Astrocyte of the cerebellum (primary cell): ENCODE measurements at places on chromosomes 5 and 9.

DNA sequence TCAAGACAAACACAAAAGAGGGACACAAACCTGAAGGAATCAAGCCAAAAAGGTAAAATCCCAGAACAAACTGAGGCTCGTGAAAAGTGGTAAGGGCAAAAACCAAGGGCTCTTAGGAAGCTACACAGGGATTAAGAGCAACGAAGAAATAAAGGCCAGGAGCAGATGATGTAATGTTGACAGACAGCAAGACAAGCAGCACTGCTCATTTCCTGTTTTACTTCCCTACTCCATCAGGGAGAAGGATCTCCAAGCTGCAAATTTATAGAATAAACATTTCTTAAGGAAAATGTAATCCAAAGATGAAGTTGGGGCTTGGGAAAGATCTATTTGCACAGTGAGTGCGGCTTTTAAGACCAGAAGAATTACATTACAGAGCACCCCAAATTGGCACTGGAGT is 182.3 kb upstream of the MAP1B start:
- DNase-seq, result no peak

DNA sequence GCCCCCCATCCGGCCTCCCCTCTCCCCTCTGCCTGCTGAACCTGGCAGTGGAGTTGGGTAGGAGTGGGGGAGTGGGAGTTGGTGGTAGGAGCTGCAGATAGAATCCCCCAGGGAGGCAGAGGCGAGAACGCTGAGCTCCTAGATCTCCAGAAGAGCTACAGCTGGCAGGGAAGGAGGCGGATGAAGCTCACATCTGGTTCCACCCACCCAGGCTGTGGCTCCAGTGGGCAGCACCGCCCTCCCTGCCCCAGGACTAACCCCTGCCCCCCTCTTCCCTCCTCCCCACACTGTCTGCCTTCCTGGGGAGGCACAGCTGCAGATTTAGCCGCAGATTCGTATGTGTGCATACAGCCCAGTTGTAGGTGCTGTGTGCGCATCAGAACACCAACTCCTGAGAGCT is 34.2 kb downstream of the C9orf50 start:
- no peak for DNase-seq

GRCh38 chr5:16144416-16144815 is 35.2 kb downstream of the MARCHF11 start:
- no peak for DNase-seq

DNA sequence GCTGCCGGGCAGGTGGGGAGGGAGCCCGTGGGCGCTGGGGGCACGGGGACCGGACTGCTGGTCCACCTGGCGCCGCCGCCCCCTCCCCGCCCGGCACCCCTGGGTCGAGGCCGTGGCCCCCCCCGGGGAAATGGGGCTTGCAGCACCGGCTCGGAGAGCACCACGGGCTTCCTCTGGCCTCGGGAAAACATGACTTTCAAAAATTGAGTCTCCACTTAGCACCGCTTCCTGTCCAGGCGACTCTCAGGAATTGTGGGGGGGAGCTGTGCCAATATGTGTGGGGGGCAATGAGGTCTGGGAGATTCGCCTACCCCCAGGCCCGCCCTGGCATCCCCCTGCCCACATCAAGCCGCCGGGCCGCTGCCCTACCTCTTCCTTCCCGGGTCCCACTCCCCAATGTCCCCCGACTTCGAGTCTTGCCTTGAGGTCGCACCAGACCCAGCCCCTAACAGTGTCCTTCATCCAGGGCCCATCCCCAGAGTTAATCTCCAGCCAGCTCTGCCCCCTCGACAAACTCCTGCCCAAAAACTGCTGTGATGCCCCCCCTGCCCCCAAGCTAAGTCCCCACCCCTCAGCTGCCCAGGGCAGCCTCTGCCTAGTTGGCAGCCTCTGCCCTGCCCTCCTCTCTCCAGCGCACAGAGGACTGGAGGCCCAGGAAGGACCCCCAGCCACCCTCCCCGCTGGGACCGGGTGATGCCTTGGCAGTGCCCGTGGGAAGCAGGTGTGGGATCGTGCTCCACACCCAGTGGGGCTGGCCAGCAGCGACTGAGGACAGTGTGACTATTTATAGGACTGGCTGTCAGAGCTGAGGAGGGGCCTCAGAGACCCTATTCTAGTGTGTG is 3.9 kb downstream of the EGFL7 start:
- no peak for DNase-seq

GRCh38 chr5:180070756-180071530 is 616 bp downstream of the RNF130 start:
- DNase-seq, result no peak

DNA sequence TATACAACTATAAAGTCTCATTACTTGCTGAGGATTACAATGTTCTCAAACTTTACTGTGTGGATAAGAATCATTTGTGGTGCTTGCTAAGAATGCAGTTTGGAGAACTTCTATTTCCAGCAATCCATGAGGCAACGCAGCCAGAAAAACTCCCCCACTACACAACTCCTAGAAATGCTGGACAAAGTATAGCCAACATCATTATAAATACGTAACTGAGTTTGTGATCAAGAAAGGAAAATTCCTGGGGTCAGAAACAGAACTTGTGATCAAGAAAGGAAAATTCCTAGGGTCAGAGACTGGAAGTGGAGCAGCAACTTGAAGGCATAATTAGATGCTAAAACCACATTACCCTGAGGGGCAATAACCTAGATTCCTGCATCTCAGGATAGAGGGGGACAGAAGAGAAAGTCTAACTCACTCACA is 81.1 kb downstream of the MAT2B start:
- DNase-seq, result peak; percentile 77

DNA sequence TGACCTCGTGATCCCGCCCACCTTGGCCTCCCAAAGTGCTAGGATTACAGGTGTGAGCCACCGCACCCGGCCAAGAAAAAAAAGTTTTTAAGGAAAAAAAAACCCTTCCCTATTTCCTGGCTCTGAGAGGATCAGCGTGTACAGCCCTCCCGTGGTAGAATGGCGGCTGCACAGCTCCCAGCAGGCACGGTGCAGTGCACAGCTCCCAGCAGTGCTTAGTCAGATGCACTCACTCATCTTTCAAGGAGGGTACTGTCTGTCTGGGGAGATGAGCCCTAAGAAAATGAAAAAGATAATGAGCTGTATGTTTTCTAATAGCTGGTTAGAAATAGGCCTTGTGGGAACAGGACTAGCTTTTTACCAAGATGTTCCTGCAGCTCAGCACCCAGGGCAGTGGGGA is 36.7 kb upstream of the SLC2A8 start:
- DNase-seq, result no peak

GRCh38 chr5:173646692-173647091 is 30.2 kb upstream of the BOD1 start:
- no peak for DNase-seq

GRCh38 chr9:133603135-133603927 is 5.9 kb downstream of the FAM163B start:
- no peak for DNase-seq

DNA sequence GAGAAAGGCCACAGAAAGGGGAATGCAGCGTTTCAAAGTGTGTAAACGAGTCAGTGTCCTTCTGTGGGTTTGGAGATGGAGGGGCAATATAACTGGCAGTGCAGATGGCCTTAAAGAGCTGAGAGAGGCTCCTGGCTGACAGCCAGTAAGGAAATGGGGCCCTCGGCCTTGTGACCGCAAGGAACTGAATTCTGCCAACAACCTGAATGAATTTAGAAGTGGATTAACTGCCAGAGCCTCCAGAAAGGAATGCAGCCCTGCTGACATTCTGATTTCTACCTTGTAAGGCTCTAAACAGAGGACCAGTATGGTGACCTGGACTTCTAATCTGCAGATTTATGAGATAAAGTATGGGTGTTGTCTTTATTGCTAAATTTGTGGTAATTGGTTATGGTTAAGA is 17.5 kb upstream of the NREP start:
- peak; percentile 78 for DNase-seq

- DNase-seq, result no peak
Observed at GRCh38 chr9:93860694-93861658, 94.2 kb downstream of the BARX1 start.

GRCh38 chr9:70260007-70260443 is 1.2 kb downstream of the SMC5 start:
- DNase-seq, result no peak

GRCh38 chr5:178182158-178182876 is 4.9 kb downstream of the GMCL2 start:
- no peak for DNase-seq

GRCh38 chr5:131488463-131488862 is 146.6 kb downstream of the RAPGEF6 start:
- no peak for DNase-seq

DNA sequence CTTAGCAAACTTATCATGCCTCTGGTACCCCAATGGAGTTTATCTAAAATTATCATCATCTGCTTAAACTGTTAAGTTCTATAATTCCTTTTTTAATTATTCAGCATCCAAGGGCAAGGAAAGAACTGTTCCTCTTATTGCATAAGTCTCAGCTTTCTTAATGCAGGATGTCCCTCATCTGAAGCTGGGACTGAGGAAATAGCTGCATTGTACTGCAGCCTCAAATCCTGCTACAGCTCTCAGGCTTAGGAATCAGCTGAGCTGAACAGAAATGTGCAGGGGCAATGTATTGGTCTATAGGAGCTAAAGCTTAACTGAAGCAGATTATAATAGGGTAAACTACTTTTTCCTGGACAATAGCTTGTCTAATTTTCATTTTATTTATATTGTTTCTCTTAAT is 48.0 kb downstream of the HAPLN1 start:
- no peak for DNase-seq

- DNase-seq, result no peak
Observed at GRCh38 chr9:90991953-90992352, 190.3 kb downstream of the SYK start.

DNA sequence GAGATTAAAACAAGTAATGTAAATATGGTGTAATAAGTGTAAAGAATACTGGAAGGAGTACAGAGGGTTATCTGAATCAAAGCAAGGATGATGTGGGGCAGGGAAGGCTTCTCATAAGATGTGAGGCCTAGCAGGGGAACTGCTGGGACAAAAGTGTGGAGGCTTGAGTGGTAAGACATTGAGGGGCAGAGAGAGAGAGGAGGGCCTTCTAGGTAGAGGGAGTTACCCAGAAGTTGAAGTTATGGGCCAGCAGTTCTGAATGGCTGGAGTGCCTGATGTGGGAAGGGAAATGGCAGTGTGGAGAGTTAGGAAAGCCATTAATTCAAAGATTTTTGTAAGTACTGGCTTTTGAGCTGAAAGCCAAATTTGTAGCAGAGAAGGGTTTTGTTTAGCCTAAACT is 36.8 kb downstream of the CPEB4 start:
- no peak for DNase-seq

- DNase-seq, result peak; percentile 60
Observed at GRCh38 chr5:76641514-76642120, 18.4 kb upstream of the F2RL2 start.

GRCh38 chr9:136784249-136784996 is 6.7 kb upstream of the TMEM141 start:
- no peak for DNase-seq

- DNase-seq, result no peak
Observed at GRCh38 chr5:98784411-98784810, 10.9 kb downstream of the RGMB start.

GRCh38 chr5:176735383-176736265 is 74.7 kb upstream of the UNC5A start:
- DNase-seq, result no peak

GRCh38 chr5:142360607-142361120 is 35.8 kb upstream of the SPRY4 start:
- DNase-seq, result peak; percentile 45

GRCh38 chr9:105496826-105497225 is 49.0 kb downstream of the FSD1L start:
- DNase-seq, result no peak

DNA sequence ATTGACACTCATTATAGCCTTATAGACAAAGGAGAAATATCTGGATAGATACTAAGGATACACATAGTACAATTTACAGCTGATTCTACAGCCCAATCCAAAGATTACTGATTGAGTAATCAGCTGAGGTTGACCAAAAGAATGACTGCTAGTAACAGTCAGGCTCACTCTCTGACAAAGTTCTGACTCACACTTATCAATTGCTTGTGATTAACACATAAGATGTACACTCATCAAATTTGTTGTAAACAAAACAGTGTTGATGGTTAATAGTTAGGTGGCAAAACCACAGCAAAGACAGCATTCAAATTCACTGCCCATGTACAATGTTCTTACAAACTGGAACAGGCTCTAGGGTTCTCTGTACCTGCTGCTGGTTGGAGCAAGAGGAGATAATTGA is 422.7 kb downstream of the TLE1 start:
- no peak for DNase-seq

GRCh38 chr9:16320338-16320902 is 550.0 kb downstream of the BNC2 start:
- no peak for DNase-seq

GRCh38 chr9:35071814-35072460 is 488 bp downstream of the VCP start:
- DNase-seq, result peak; percentile 44

- no peak for DNase-seq
Observed at GRCh38 chr5:89349246-89349980, 466.4 kb upstream of the MEF2C start.

- DNase-seq, result no peak
Observed at GRCh38 chr9:105103776-105104175, 140.7 kb upstream of the SLC44A1 start.

- DNase-seq, result no peak
Observed at GRCh38 chr5:177067503-177067902, 19.2 kb upstream of the FGFR4 start.

DNA sequence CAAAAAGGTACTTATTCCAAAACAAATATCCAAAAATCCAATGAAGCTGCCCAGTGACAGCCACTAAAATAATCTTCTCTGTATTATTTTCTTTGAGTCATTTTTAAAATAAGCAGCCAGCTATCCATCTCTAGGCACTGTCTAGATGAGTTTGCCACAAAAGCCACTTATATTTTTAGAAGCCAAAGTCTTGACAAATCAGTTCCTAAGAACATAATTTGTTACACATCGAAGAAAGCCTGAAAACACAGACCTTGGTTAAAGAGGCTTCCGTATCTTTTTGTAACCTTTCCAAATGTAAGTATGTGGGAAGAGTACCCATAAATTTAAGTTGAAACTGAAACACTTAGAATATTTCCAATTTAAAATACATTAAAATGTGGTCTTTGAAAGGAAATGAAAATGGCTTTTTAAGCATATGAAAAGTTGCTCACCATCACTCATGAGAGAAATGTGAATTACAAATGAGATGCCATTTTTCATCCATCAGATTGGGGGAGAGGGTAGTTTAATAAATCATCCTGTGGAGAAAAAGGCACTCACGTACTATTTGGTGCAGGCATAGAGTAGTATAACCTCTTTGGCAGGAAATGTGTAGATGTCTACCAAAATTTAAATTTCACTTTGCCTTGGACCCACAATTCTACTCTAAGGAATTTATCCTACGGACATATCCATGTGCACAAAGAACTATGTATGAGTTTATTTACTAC is 180.4 kb downstream of the MLLT3 start:
- DNase-seq, result no peak

GRCh38 chr5:116703328-116703727 is 128.7 kb upstream of the SEMA6A start:
- DNase-seq, result no peak

DNA sequence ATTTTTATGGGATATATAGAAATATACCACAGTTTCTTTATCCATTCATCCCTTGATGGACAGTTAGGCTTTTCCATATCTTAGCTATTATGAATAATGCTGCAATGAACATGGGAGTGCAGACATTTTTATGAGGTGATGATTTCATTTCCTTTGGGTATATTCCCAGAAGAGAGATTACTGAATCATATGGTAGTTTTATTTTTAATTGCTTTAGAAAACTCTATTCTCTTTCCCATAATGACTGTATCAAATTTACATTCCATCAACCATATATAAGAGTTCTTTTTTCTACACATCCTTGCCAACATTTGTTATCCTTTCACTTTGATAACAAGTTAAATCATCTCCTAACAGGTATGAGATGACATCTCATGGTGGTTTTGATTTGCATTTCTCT is 821.6 kb downstream of the TLE1 start:
- no peak for DNase-seq
